ENCODE measurements at places on chromosomes 5 and 9.
A peak's percentile ranks its signal among the peaks of the same experiment; 100 is the strongest.

- DNase-seq = no peak
Observed at GRCh38 chr5:171157775-171158174, 151.3 kb upstream of the TLX3 start.

GRCh38 chr5:169656125-169656901, 19.2 kb downstream of the DOCK2 start:
- DNase-seq = no peak

GRCh38 chr5:40261984-40262383, 417.7 kb upstream of the PTGER4 start:
- DNase-seq = no peak

- no peak for DNase-seq
Observed at GRCh38 chr5:110716247-110717245, 9.9 kb downstream of the TMEM232 start.

- DNase-seq = no peak
Observed at GRCh38 chr9:115628426-115628825, 510.5 kb upstream of the TNC start.

- peak; percentile 86 for DNase-seq
Observed at GRCh38 chr9:135281791-135282737, 194.6 kb downstream of the OLFM1 start.

GRCh38 chr5:30561771-30562170, 631.7 kb upstream of the CDH6 start:
- no peak for DNase-seq

GRCh38 chr9:36934478-36935065, 99.5 kb downstream of the PAX5 start:
- DNase-seq = no peak

GRCh38 chr9:72309364-72310133, 55.5 kb downstream of the ZFAND5 start:
- DNase-seq = no peak

DNA sequence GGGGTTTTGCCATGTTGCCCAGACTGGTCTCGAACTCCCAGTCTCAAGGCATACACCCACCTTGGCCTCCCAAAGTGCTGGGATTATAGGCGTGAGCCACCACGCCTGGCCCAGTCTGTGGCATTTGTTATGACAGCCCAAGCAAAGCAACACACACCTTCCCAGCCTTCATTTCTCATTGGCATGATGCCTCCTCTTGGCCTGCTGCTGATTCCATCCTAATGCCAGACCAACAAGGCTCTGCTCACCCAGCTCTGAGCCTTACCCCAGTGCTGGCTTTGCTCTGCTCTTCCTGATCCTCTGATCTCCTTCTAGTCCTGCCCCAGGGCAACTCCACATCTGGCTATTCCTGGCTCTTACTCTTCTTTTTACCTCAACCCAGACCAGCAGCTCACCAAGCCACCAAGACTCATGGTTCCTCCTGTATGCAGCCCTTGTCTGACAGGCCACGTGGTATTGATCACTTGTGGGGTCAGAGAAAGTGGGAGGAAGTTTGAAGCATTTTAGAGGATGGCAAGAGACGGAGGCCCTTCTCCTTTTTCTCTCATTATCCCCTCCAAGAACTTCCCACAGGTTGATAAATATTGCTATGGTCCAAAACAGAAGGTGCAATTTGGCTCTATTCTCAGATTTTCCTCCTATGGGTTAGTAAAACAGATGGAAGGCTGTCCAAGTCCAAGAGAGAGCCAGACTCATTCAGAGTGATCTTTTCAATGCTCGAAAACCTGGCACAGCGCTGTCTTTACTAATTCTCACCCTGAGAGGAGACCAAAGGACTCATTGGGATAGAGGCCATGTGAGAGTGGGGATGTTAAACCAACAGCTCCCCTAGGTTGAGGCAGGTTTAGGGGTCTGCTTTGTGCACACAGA, 958 bp downstream of the CD180 start:
- no peak for DNase-seq

GRCh38 chr5:2753452-2754420, 2.3 kb upstream of the IRX2 start:
- no peak for DNase-seq

DNA sequence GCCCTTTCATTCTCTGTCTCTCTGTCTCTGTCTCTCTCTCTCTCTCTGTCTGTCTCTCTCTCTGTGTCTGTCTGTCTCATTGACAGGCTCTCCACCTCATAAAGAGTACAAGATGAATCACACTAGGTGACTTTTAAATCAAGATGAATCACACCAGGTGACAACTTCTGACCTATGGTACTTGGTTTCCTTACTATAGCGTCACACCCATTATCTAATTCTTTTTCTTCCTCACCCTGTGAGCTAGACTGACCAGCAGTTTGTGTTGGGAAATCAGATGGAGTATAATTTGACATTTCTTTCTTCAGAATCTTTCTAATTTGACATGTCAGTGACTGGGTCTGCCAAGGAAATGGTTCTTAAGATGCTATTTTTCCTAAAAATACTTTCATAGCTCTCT, 232.9 kb downstream of the ARRDC3 start:
- DNase-seq = no peak

- DNase-seq = no peak
Observed at GRCh38 chr5:35847961-35848360, 8.7 kb upstream of the IL7R start.

- DNase-seq = no peak
Observed at GRCh38 chr9:4168526-4168925, 131.3 kb downstream of the GLIS3 start.

- no peak for DNase-seq
Observed at GRCh38 chr5:79111387-79111959, at the start of gene BHMT. TSS of gene BHMT (plus strand) at chr5:79111809. CDS start at chr5:79111886, 77 bp downstream.

Data from NCI-H774 (cell line).